Esophagus muscularis mucosa (tissue), 4 donors: ENCODE measurements at places on chromosomes 16 and 17. TPM values are rescaled to one million over a fixed set of nuclear protein-coding genes. Genes with fewer than 3 reads are reported as not detected.

The VMO1 gene
- total RNA-seq = 0.86 TPM

The GRIN2C gene
- 0.42 TPM for total RNA-seq

The PRSS36 gene
- 6.2 TPM for total RNA-seq

The FOXJ1 gene
- total RNA-seq = not detected

The TMEM235 gene
- not detected for total RNA-seq

The RHBDL1 gene
- 2.0 TPM for total RNA-seq

DNA sequence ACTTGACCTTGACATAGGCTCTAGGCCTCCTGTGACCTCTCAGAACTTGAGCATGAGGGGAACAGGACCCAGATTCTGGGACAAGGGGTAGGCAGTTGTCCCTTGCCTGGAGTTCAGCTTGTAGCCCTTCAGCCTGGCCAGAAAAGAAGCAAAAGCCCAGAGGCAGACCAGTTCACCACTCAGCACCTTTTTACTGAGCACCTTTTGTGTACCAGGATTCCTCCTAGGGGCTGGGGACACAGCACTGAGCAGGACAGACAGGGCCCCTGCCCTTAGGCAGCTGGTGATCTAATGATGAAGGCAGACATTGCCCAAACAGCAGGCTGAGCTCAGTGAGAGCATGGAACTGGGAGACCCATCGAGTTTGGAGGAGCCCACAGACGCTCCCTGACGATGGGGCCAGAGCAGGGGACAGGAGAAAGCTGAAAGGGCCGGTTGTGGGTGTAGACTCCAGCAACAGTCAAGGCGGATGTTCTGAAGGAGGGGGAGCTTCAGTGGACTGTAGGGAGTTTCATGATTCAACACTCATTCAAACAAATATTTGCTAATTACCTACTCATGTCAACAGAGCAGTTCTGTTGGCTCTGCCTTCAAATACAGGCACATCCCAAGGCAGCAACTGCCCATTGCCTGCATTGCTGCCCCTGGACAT lies 32.0 kb downstream of the SBK1 start:
- no peak for DNase-seq

DNA sequence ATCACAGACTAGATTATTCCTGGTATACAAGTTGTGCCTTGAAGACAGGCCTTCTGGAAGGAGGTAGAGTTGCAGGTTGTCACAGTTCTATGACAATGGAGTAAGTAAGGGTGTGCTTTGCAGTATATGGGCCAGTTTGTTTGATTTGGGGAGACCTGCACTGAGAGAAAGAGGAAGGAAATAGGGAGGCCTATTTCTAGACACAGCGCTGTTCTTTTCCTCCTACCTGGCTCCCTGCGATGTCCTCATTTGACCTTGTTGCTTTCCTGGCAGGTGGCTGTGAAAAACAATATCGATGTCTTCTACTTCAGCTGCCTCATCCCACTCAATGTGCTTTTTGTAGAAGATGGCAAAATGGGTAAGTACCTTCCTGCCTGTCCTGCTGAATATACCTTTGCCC lies 22.5 kb upstream of the RASL10B start:
- DNase-seq = no peak

DNA sequence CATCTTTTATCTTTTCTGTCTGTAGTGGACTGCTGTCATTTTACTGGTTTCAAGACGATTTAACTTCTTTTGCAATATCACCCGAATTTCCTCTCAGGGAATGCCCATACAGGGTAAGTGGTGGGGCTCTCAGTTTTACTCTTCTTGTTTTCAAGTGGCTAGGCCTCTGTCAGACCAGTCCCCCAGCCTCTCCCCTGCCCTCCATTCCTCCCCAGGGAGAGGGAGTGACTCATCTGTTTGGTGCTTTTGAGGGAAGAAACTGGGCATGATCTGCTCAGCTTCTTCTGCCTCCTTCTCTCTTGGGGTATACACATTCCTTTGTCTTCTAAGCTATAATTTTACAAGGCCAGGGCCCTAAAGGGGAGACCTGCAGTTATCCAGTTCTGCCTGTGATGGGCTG lies 332.0 kb downstream of the CBLN1 start:
- no peak for DNase-seq

DNA sequence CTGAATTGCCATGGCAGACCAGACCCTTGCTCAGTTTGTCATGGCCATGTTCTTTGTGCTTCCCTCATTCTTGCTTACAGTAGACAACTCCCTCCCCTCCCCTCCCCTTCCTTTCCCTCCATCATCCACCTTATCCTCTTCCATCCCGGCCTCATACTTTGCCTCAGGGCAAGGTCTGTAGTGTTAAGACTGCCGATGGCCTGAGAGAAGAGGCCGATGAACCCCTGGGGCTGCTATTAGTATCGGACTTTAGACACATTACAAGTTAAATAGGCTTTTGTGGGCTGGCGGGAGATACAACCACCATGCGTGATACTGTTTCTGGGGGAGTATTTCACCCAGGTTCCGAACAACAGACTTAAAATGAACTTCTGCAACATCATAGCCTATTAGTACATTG lies 364.5 kb upstream of the ZFHX3 start:
- no peak for DNase-seq

DNA sequence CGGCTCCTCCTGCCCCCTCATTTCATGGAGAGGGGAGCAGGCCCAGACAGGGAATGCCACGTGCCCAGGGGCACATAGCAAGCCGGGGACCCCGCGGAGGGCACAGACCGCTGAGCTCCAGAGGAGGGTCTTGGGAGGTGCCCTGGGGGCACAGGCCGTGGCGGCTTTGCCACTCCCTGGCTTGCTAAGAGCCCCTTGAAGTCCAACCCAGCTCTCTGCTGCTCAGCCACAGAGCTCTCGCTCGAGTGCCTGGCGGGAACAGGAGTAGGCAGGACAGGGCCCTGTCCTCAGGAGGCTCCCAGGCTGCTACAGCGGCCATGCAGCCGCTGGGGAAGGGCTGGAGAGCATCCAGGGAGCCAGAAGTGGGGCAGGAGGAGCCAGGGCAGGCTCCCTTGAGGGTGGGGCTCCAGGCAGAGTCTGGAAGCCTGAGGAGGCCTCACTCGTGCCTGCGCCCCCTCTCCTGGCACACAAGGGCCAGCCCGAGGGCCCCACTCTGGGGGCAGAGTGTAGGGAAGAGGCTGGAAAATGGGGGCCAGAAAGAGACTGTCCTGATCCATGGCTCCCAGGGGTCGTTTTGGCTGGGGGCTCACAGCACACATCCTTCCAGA lies 4.4 kb upstream of the RAB26 start:
- no peak for DNase-seq

DNA sequence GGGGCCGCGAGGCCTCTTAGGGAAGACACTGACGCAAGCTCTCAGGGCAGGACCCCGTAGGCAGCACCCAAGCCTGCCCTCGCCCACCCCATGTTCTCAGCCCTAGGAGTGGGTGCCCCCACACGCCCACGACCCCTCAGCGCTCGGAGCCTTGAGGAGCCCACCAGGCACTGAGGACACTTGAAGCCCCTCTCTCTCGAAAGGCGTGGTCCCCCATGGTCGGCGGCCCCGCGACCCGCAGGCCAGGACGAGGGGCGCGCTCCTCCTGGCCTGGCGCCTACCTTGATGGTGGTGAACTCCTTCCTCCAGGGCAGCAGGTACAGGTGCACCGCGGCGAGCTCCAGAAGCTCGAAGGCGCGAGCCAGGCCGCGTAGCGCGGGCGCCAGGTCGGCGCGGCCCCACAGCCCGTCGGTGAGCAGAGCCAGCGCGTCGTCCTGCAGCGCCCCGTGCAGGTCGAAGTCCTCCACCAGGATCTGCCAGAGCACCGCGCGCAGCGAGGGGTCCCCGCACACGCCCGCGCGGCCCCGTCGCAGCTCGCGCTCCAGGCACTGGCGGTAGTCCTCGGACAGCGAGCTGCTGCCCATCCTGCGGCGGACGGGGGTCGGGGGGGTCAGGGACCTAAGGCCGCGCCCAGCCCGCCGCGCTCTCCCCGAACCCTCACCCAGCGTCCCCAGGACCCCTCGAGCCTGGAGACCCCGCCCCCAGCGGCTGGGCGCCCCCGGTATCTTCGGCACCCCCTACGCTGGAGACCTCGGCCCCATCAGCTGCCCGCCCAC lies 668 bp downstream of the SPATA2L start:
- DNase-seq = no peak

- DNase-seq = no peak
Observed at GRCh38 chr17:28131599-28131998, 89.1 kb downstream of the NLK start.

DNA sequence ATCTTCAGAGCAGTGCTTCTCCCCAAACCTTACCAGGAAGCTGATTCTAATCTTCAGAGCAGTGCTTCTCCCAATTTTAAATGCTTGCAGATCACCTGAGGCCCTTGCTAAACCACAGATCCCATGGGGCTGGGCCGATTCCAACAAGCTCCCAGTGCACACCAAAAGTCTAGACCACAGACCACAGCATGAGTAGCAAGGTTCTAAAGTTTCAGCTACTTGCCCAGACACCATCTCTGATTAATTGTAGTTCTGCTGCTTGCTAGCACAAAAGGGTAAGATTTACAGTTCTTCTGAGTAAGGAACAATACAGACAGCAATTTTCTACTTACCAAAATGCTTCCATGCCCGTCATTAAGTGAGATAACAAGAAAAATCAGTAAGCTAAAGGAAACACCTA lies 12.2 kb downstream of the CLEC3A start:
- no peak for DNase-seq

GRCh38 chr16:86095906-86096485 lies 197.0 kb downstream of the IRF8 start:
- no peak for DNase-seq

- DNase-seq = no peak
Observed at GRCh38 chr17:36503456-36504155, 17.1 kb downstream of the ZNHIT3 start.

GRCh38 chr16:1870365-1871082 lies 1.4 kb downstream of the MEIOB start:
- no peak for DNase-seq

- no peak for DNase-seq
Observed at GRCh38 chr17:74186498-74186897, 17.0 kb upstream of the RPL38 start.

DNA sequence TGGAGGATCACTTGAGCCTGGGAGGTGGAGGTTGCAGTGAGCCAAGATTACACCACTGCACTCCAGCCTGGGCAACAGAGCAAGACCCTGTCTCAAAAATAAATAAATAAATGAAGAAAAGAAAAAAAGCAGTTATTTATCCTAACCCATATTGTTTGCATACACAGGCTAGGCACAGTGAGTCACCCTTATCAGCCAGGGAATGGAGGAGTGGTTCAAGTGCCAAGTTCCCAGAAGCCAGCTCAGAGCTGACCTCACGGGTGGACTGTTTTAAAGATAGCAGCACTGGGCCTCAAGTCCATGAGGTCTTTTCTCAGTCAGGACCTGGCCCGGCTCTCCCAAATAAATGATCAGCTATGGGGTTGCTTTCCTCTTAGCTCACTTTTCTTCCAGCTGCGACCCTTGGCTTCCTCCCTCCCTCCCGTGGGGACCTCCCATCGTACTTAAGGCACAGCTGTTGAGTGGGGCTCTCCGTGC lies 22.6 kb upstream of the MGAT5B start:
- DNase-seq = no peak

DNA sequence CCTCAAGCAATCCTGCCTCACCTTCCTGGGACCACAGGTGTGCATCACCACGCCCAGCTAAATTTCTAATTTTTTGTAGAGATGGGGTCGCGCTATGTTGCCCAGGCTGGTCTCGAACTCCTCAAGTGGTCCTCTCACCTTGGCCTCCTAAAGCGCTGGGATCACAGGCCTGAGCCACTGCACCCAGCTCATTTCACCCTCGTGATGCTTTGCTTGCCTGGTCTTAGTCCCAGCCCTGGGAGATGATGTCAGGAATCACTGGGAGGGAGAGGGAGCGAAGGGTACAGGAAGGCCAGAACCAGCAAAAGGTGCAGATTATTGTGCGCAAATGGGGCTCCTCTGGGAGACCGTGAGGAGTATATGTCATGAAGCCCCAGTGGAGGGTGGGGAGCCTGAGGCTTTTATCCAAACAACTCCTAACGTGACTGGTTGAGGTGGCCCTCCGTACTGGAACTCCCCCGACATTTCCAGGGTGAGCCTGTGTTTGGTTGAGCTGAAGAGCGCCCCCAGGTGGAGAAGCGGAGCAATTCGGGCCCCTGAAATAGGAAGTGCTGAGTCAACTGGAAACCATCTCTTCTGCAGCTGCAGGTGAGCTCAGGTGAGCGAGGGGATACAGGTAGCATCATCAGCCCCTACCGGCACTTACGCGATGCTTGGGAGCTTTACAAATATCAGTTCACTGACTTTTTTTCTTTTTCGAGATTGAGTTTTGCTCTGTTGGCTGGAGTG lies 41.2 kb upstream of the HAPSTR1 start:
- DNase-seq = no peak

DNA sequence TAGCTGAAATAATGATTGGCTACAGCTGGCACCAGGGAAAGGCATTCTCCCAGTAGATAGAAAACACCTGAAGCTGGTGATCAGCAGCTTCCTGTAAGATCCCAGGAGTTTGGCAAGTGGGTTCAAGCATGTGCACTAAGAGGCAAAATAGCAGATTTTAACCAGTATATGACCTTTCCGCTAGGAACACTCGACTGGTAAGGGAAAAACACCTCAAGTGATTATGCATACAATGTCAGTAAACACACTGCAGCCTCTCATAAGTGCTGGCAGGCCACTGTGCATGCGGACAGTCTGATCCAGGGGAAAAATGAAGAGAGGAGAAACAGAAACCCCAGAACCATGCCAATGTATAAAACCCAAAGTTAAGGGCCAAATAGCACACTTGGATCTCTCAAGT lies 49.0 kb upstream of the HLF start:
- no peak for DNase-seq

- DNase-seq = peak; percentile 99
Observed at GRCh38 chr17:50707289-50708049, at the start of gene ANKRD40. Gene ANKRD40 (minus strand): TSS chr17:50707914. CDS start chr17:50707654, 260 bp downstream.

DNA sequence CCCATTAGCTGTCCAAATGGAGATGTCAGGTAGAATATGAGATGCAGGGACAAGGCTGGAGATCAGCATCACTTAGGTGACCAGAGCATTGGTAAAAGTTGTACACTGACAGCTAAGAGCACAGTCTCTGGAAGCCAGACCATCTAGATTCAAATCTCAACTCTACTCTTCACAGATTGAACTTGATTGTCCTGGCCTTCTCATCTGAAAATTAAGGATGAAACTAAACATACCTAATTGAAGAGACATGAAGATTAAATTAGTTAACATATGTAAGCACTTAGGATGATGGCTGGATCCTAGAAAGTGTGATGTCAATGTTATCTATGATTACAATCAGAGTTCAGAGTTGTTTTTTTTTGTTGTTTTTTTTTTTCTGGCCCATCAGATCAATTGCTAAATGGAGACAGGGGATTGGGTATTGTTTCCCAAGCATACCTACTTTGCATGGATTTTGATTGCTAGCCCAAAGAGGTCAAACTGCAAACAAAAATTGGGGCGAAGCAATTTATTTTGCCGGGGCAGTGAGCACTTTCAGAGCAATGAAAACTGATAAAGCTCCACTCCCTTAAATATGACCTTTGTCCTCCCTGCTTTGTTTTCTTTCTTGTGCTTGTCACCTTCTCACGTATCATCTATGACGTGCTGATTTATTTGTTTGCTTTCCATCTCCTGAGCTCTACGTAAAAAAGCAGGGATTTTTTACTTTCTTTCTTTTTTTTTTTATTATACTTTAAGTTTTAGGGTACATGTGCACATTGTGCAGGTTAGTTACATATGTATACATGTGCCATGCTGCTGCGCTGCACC lies 217.6 kb upstream of the CPHXL start:
- no peak for DNase-seq
